ENCODE measurements at places on chromosomes 2 and 18.
A peak's percentile ranks its signal among the peaks of the same experiment; 100 is the strongest.

- no peak for DNase-seq
These were observed 269.8 kb downstream of the KLHL29 start for GRCh38 chr2:23654756-23655155.

- no peak for DNase-seq
These were observed 269.6 kb downstream of the ARHGAP15 start for GRCh38 chr2:143398781-143399180.

DNA sequence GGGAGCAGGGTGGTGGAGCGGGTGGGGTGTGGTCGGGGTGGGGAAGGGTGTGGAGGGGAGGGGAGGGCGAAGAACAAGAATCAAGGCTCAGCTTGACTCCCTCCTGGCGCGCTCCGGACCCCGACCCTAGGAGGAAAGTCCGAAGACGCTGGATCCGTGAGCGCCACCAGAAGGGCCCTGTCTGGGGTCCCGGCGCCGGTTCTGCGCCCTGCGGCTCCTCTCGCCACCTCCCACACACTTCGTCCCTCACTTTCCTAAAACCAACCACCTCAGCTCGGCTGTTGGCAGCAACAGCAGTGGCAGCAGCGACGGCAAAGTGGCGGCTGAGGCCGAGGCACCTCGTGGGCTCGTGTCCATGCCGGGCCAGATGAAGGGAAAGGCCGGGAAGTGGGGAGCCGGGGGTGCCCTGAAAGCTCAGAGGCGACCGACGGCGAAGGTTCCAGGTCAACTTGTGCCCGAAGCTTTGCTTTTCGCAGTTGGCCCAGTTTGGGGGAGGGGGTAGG lies 2.1 kb downstream of the KLHL14 start:
- DNase-seq = no peak

- DNase-seq = peak; percentile 69
These were observed 109.9 kb downstream of the ZNF236 start for GRCh38 chr18:76932026-76932819.

DNA sequence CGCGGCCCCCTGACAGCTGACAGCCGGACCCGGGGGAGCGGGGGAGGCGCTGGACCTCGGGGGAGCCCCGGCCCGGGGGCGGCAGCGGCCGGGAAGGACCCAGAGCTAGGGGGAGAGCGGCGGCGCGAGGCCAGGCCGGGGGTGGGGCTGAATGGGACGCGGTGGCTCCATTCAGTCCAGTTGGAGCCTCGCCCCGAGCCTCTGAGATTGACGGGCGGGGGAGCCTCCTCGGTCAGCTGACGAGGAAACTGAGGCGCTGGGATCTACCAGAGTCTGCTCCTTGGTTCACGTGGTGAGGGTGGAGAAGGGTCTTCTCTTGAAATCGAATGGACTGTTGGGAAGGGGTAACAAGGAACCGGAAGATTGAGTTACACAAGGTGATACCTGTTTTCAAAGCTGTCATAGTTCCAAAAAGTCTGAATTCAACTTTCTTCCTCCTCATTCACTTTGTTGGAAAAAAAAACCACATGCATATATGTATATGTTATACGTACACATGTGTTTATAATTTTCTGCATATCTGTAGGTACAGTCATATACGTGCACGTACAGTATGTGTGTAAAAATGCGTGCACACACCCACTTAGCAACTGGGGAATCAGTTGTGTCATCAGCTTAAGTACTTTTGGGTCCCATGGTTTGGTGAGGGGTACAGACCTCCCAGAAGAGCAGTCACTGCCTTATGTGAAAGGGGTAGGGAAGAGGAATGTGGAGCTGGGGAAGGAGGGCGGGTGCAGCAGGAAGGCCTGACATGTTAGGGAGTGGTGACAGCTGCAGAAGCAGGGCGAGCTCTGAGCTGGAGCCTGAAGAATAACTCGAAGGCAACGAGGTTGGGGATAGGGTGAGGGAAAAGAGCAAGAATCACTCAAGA lies 628 bp downstream of the PPP1R7 start:
- no peak for DNase-seq

DNA sequence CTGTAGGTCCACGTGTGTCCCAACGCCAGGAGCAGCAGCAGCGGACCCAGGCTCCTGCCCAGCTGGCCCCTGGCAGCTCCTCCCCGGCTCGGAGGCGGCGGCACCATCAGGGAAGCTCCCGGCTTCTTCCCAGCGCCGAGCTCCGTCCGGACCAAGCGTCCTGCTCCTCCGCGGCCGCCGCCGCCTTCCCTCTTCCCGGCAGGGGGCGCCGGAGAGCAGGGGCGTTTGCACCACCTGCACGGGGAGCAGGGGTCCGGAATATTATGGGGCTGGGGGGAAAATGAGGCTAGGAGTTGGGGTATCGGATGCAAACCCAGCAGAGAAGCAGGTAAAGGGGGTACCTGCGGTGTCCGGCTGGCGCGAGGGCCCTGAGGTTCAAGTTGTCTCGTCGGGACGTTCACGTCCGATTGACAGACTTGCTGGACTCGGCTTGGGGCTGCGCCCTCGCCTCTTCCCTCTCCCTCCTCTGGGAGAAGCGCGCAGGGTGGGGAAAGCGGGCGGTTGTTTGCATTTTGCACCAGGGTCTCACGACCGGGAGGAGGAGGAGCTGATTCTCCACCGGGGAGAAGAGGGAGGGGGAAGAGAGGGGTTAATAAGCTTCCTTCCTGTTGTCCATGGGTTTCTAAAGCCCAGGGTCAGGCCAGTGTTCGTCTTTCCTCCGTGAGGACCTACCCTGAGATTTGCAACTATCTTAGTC lies at the start of gene CCBE1:
Gene CCBE1, minus strand, starts transcription at position 188 of the 697 bp plus-strand sequence.
- peak; percentile 69 for DNase-seq

DNA sequence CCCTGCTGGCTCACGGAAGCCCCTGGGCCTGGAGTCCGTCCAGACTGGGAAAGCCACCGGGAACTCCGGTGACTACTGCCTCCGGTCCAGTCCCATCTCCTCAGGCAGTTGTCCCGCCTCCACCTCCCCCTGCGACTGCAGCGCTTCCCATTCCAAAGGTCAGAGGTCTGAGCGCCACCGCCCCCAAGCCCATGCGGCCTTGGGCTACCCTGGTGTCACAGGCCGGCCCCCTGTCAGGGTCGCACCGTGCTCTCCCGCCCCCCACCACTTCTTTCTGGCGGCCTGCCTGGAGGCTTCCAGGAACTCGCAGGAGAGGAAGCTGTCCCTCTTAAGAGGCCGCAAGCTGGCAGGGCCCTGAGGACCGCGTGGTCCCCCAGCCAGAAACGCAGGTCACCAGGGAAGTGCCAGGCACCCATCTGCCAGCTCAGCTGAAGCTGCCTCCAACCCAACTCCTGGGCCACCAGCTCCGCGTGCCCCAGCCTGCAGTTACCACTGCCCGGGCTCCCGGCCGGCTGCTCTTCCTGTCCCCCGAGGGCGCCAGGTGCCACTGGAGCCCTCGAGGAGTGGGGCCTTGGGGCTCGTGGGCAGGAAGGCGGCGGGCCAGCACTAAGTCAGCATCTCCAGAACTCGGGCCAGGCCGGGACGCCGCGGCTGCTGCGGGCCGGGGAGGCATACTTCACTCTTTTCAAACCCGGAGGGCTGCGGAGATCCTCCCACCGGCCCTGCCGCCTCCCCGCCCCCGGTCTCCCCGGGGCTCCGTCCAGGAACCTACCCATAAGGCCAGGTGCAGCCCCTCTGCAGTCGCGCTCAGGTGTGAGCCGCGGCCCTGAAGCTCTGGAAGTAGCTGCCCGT lies 83.3 kb upstream of the POMC start:
- DNase-seq = peak; percentile 73

- no peak for DNase-seq
These were observed 693.4 kb downstream of the SOCS6 start for GRCh38 chr18:70982292-70982691.

GRCh38 chr2:100291152-100291970 lies 30.9 kb downstream of the LONRF2 start:
- no peak for DNase-seq

GRCh38 chr2:195470622-195471021 lies 186.4 kb upstream of the SLC39A10 start:
- no peak for DNase-seq

DNA sequence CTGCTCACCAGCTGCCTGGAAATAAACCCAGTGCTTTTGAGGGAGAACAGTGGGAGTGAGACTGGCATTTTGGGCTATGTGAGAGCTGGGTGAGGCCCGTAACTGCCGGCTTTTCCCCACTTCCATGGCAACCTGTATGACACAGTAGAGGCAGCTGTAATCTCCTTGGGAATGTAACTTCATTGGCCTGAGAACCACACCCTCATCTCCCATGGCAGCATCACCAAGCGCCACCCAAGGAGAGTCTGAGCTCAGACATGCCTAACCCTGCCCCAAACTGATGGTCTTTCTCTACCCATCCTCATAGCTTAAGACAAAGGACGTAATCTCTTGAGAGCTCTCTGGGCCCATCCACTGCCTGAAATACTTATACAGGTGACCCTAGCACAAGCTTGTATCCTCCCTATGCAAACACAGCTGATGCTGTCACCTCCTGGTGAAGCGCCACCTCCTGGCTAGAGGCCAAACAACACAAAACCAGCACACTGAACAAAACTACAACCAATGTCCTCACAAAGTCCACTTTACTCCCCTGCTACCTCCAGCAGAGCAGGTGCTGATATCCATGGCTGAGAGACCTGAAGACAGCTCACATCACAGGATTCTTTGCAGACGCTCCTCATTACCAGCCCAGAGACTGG lies 763.4 kb upstream of the NRXN1 start:
- no peak for DNase-seq

DNA sequence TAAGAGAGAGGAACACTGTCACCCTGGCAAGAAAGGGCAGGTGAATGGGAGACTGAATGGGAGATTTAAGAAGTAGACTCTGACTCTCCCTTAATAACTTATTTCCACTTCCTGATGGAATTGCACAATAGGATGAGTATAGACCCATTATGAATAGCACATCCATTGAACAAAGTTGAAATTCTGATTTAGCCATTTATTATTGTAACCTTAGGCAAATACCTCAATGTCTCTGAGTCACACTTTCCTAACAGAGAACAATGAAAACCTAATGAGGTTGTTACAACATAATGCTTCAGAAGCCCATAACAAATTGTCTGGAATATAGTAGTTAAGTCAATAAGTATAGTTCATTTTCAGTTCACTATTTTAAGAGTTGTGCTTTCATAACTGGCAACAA lies 78.9 kb downstream of the NRXN1 start:
- no peak for DNase-seq

DNA sequence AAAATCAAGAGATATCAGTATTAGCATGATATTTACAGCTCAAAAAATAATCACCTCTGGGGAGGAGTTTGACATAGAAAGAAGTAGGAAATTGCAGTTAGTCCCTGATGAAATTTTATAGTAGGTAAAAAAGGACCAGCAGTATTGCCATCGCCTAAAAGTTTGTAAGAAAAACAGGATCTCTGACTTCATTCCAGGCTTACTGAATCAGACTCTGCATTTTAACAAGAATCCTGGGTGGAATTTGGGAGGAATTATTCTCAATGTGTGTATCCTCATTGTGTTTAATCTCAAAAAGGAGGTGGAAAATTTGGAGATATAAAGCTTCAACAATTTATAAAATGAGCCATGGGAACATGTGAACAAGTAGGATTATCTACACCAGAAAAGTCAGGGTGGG lies 31.2 kb upstream of the STAT1 start:
- DNase-seq = no peak

DNA sequence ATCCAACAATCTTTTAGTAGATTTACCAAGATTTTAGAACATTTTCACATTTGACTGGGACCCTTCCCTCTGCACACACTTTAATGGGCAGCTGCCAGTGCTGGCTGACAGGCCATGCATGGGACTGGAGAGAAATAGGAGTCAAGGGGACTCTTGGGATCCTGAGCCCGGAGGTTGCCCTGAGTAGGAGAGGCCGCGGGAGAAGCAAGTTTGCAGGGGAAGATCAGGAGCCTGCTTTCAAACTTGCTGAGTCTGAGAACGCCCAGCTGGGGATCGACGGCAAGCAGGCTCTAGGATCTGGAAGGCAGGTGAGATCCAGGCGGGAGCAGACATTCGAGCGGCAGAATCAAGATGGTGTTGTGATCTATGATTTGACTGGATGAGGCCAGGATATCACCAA lies 186.1 kb downstream of the HDAC4 start:
- DNase-seq = no peak

DNA sequence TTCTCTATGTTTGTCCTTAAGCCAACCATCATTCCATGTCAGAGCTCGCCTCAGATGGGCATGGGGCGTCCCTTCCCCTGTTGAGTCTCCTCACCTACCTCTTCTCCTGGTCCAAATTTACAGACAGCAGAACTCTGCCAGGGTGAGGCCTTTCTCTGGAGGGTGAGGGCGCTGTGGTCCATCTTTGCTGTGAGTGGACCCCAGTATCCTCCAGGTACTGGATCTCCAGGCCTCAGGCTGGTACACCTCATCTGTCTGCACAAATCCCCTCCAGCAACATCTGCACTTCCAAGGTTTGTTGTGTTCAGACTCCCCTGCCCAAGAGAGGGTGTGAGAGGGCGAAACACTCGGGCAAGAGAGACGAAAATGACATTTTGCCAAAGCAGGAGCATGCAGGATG lies 63.9 kb upstream of the EDAR start:
- no peak for DNase-seq

GRCh38 chr2:126482582-126483464 lies 173.1 kb upstream of the GYPC start:
- no peak for DNase-seq

- DNase-seq = no peak
These were observed 182.1 kb downstream of the PARD3B start for GRCh38 chr2:204727368-204727767.

DNA sequence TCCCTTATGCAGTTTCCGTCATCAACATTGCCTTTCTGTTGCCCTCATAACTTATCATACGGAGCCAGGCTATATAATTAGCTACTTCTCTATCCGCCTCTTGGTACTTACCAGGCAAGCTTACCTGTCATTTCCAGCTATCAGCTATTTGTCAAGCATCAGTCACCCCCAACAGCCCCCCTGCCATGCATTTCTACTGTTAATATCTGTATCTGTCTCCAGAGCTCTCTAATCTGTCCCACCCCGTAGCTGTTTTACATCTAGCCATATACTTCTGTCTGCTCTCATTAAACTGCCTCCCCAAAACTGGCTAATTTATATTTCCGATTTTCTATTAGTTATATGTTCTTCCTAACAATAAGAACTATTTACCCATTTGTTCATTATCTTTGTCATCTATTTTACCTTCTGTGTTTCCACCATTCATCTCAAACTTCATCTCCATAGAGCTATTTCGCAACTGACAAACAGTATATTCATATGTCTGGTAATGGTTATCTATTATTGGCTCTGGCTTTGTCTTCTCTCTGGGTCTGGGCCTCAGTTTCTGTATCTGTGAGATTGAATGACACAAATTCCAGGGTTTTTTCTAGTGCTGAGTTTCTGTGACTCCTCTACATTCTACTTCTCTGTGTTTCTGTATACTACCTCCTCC lies 9.6 kb downstream of the EMX1 start:
- DNase-seq = no peak

- DNase-seq = no peak
These were observed 385.4 kb upstream of the NXPH2 start for GRCh38 chr2:139165601-139166000.

Measured in left hindlimb (tissue), 1 donor.